ENCODE measurements at places on chromosomes 11 and 22.

DNA sequence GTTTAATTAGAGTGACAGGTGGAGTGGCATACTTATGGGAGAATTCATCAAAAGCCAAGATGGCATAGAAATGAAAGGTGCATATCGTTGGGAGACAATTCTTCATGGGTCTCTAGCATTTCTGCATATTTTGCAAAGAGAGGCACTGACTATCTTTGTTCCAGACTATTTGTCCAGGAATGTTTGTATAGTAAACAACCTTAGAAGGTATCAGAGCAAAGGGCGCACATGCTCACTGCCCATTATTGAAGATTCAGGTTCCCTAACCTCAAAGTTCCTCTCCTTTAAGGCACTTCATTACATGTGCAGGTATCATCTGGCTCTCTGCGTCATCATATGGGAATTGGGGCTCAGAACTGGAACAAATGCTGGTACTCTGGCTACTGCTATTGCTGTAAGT lies 4.7 kb upstream of the NEU3 start:
- DNase-seq = no peak

GRCh38 chr11:46675288-46675851 lies 25.0 kb downstream of the ARHGAP1 start:
- no peak for DNase-seq

DNA sequence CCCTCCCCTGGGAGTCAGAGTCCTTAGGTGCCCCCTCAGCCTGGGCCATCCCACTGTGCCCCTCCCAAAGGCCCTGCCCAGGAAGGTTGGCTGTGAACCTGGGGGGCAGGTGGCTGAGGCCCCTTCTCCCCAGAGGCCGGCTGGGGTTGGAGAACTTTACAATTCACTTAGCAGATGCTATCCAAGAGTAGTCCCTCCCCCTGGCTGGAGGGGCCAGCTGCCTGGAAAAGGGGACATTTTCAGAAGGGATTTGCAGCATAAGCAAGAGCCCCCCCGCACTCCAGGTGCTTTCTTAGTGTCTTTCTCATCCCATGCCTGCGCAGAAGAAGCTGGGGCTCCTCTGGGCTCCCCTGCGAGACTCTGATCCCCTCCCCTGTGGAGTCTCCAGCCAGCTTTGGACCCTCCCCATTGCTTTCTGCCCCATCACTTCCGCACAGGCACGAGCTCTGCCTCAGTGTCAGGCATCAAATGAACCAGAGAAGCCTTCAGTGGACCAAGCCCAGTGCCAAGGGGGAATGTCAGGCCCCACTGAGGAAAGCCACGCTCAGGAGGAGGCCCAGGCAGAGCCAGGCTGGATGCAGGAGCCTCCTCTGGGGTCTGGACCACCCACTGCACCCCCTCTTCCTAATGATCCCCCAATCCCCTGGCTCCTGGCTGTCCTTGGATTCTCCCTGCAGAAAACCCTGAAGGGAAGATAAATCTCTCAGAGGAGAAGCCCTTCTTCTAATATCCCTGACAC lies 3.7 kb downstream of the SSTR3 start:
- DNase-seq = no peak

DNA sequence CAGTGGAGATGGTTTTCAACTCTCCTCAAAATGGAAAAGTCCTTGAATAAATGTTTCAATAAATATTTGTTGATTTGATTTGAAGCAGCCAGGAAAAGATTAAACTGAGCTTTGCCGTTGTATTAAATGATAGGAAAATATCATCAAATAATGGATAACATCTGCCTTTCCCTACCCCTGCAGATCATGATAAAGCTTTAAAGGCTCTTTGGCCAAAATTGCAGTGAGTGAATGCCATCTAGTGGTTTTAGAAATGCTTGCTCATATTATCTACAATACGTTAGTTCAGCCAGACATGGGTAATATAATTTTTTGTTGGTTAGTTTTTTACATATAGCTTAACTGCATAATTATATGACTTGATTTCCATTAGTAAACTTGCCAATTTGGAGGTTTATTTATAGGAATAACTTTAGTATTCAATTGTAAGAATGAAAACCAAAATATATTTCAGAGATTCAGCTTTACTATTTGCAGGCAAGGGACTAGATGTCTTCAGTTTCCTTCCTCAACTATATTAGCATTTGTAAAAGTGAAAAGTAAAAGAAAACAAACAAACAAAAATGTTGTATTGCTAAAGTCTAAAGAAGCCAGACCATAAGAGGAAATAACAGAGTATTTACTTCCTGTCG lies 159.2 kb downstream of the MSANTD4 start:
- DNase-seq = peak; percentile 63

DNA sequence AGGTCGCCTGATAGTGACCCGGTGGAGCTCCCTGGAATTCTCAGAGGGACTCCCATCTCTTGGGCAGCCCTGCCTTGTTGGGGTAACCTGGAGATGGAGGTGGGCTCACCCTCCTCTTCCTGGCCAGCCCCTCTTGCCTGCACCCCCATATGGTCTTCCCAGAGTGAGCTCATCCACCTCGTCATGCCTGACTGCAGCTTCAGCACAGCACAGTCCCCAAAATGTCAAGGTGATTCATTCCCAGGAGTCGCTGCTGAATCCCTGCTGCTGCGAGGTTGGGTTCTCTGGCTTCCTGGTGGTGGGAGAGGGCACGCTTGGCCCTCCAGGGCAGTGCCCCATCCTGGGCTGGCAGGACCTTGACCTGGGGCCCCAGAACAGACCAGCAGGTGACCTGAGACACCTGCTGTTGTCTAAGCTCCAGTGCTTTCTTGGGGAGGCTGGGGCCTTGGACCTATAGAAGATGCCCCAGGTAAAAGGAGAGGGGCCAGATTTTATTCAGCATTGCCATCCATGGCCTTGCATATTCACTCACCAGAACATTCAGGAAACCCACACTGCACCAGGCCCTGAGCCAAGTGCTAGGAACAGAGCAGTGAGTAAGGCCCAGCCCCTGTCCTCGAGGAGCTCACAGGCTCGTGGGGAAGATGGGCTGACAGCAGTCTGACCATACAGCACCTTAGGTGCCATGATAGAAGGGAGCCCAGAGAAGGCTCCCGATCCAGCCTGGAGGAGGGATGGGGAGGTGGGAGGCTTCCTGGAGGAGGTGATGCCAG lies 72.9 kb downstream of the CACNA1I start:
- no peak for DNase-seq

DNA sequence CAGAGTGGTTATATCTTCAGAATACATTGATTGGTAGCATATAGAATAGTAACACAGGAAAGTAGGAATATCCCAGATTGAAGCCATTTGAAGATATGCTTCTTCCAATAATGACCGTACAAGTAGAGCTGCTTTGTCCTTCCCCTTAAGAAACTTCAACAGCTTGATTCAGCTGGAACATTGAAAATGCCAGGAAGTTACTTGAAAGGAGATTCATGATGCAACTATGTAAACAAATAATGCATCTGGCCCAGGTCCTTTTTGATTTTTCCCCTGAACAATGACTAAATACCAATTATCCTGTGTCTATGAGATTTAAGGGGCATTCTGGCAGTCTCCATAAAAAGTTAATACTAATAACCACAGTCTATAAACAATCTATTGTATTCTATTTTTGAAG lies 3.0 kb downstream of the DKK3 start:
- no peak for DNase-seq

GRCh38 chr11:22734628-22735345 lies 68.4 kb downstream of the GAS2 start:
- DNase-seq = no peak

DNA sequence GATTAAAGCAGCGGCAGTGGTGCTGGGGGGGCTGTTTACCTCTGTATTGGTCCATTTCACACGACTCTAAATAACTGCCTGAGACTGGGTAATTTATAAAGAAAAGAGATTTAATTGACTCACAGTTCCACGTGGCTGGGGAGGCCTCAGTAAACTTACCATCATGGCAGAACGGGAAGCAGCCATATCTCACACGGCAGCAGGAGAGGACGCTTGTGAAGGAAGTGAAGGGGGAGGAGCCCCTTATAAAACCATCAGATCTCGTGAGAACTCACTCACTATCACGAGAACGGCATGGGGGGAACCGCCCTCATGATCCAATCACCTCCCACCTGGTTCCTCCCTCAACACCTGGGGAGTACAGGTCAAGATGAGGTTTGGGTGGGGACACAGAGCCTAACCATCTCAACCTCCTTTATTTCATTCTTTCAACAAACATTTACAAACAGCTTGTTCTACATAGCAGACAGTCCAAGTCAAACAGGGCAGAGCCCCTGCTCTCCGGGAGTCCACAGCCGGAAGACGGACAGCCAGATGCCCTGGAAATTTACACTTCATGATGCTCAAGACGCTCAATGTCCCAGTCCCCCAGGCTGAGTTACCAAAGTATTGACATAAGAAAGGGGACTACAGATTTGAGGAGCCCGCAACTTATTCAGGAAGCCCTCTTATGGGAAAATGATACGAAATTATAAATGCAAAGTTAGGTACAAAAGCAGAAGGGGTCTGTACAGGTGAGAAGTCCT lies 26.3 kb upstream of the HMGXB4 start:
- peak; percentile 57 for DNase-seq

GRCh38 chr11:88475991-88476418 lies 138.5 kb upstream of the CTSC start:
- no peak for DNase-seq

DNA sequence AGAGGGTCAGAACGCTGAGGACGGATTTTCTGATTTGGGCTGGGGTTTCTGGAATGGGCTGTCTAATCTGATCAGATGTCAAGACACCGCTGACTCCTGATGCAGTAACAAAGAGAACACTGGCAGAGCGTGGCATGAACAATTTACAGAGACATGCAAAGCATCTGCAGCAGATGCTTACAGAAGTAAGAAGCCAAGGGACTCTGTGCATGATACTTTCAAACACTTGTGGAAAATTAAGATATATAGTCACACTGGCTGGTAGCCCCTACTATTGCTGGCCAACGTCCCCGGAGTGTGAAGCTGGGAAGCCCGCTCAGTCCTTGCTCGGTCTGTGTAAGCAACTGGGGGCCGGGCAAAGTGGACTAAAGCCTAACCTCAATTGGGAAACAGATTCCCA lies 903.7 kb downstream of the BRD1 start:
- no peak for DNase-seq

DNA sequence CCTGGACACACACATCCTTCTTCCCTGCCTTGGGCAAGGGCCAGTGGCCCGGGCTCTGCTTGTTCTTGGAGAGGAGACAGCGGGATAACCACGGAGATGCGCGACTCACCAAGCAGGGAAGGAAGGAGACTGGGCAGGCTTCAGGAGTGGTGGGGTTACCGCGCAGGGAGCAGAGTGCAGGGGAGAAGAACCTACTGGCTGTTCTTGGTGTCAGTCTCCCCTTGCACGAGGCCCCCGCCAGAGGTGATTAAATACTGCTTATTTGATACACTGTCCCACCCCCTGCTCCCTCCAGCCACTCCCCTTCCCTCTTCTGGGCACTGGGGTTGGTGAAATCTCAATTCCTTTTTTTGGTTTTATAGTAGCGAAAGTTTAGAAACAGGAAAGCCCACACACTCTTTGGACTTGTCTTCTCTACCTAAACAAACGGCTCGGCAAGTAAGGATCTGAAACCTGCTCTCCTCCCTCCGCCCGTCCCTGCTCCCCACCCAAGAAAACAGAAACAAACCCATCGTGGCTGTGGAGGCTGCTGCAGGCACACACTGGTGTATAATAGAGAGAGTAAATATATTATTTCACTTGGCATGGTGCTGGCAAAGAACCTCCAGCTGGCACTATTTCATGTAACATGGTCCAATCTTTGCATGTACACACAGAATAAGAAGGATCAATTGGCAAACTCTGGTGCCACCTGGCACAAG lies 10.8 kb downstream of the LARGE2 start:
- no peak for DNase-seq

GRCh38 chr11:8018484-8019313 lies 31.6 kb downstream of the EIF3F start:
- DNase-seq = peak; percentile 61
